ENCODE measurements at places on chromosomes 3 and 15.
A peak's percentile ranks its signal among the peaks of the same experiment; 100 is the strongest.

GRCh38 chr3:64541803-64542202 lies 146.0 kb downstream of the ADAMTS9 start:
- H3K27me3 ChIP-seq: no peaks in the 10 kb centered on the region
- H3K27ac ChIP-seq: no peak overlapping the region
- no peaks in the 10 kb centered on the region for H3K36me3 ChIP-seq
- peaks cover 21% of the 10 kb centered on the region for H3K4me1 ChIP-seq
- H3K4me3 ChIP-seq: no peak overlapping the region

DNA sequence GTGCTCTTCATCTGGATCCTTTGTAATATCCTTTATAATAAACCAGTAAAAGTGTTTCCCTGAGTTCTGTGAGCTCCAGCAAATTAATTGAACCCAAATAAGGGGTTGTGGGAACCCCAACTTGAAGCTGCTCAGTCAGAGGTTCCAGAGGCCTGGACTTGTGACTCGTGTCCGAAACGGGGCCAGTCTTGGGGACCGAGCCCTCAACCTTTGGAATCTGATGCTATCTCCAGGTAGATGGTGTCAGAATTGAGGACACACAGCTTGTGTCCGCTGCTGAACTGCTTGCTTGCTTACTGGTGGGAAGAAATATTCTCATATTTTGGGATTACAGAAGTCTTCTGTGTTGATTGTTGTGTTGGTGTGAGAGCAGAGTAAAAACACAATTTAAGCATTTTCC lies 39.7 kb upstream of the FLNB start:
- H3K27ac ChIP-seq: no peak overlapping the region
- H3K36me3 ChIP-seq: no peaks in the 10 kb centered on the region
- H3K4me3 ChIP-seq: no peak overlapping the region

GRCh38 chr3:167507954-167508353 lies 34.1 kb upstream of the SERPINI2 start:
- no peaks in the 10 kb centered on the region for H3K4me1 ChIP-seq
- H3K27ac ChIP-seq: no peak overlapping the region
- H3K36me3 ChIP-seq: no peaks in the 10 kb centered on the region
- no peak overlapping the region for H3K4me3 ChIP-seq

DNA sequence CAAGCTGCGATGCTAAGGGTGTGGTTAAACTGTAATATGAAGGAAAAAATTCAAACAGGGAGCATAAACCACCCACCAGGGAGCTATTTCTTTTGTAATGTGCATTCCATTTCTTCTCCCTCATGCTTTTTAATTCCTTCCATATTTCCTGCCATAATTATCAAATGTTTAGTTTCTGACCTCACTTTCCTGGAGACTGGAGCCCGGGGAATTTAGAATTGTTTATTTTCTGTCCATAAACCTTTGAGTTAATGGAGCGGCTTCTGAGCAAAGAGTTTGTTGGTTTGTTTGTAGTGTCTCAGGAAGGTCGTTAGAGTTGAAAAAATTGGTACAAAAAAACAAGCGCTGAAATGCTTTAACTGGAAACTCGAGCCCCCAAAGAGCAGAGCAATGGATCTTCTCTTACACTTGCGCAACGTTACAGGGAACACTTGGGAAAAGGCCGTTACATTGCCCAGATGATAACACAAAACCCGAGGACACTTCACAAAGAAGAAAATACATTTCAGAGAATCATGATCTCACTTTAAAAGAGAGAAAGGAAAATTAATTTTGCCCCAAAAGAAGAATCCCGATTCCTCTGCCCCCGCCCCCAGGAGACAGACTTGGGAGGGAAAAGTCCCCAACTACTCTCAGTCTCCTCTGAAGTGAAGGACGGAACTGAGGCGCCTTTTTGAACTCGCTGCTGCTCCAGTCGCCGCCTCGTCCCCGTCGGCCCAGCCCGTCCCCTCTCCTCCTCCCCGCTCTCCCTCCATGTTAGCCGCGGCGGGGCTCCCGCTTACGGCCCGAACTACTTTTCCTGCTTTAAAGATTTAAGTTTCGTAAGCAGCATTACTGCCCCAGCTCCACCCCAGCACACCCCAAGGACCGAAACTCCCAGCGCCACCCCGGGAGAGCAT lies 842 bp downstream of the FSTL1 start:
- peak overlapping the region; percentile 95 for H3K4me3 ChIP-seq
- no peaks in the 10 kb centered on the region for H3K27me3 ChIP-seq
- peaks cover 38% of the 10 kb centered on the region for H3K4me1 ChIP-seq
- H3K27ac ChIP-seq: peak overlapping the region; percentile 97

GRCh38 chr3:33869977-33870376 lies 71.5 kb downstream of the PDCD6IP start:
- DNase-seq: no peak
- H3K4me1 ChIP-seq: no peaks in the 10 kb centered on the region
- H3K27ac ChIP-seq: no peak overlapping the region
- H3K36me3 ChIP-seq: peaks cover 38% of the 10 kb centered on the region

DNA sequence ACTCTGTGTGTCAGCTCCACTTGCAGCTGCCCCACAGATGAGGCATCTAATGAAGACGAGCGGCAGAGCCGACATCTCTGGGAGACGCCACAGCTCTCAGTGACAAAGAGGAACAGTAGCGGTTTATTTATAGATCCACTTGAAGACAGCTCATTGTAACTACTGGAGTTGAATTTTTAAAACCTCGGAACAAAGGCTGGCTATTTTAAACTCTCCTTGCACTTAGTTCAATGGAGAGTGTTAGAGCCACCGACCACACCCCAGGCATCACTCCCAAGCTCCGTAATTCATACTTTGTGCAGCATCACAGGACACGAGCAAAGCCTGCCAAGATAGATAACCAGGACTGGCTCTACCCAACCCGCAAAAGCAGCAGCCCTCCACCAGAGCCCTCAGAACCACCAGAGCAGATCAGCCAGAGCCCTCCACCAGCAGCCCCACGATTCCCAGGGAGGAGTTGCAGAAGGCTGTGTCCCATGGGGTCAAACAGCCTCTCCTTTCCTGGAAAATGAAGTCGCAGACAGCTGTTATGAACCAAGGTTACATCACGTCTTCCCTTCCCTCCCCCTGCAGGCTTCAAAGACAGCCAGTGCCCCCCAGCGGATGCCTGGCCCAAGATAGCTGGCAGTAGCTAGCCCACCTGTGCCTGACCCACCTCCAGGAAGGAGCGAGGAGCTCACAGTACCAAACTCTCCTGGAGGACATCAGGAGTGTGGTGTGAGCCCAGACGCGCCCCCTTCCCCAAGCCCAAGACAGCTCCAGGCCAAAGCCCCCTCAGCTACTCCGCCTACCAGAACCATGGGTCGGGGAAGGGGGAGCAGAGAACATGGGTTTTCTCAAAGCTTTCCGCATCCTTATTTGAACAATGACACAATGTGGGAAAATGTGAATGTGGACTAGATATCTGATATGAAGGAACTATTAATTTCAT lies 45.7 kb downstream of the POC1A start:
- H3K27ac ChIP-seq: peak overlapping the region; percentile 17
- H3K4me3 ChIP-seq: no peak overlapping the region
- DNase-seq: no peak
- H3K36me3 ChIP-seq: no peaks in the 10 kb centered on the region
- peaks cover 34% of the 10 kb centered on the region for H3K4me1 ChIP-seq
- H3K27me3 ChIP-seq: no peaks in the 10 kb centered on the region

- H3K36me3 ChIP-seq: no peaks in the 10 kb centered on the region
- H3K27me3 ChIP-seq: no peaks in the 10 kb centered on the region
- no peak for DNase-seq
- H3K4me1 ChIP-seq: no peaks in the 10 kb centered on the region
Measured at GRCh38 chr3:70933105-70933810, 620.8 kb upstream of the MDFIC2 start.

DNA sequence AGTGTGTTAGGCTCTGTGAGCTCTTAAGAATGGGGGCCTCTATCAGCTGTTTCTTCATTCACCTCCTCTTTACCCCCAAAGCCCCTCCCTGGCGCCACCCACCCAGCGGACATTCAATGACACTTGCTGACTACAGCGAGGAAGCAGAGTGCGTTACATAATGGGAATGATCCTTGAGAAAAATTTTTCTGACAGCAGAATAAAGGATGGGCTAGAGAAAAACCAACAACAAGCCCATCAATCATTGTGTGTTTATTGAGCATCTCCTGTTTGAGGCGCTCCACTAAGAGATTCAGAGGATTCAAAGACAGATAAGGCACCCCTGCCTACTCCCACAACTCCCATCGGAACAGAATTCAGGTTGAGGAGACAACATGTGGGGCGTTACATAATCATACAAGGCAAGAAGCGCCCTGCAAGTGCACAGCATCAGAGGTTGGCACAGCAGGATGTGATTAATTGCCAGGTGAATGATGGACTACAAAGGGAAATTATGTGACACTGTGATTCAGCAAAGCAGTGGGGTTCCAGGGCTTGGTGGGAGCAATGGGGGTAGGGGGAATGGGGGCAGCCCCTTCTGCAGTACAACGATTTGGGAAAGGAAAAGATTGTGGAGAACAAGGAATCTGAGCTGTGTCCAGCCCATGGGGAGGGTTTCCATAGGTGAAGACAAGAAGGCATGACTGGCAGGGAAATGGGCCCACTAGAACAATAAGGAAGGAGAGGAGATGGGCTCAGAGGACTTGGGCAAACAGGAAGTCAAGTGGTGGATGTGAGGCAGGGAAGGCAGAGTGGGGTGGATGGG lies 141.3 kb upstream of the ATP2B2 start:
- H3K36me3 ChIP-seq: no peaks in the 10 kb centered on the region
- peaks cover 14% of the 10 kb centered on the region for H3K27me3 ChIP-seq
- no peak overlapping the region for H3K4me3 ChIP-seq
- H3K4me1 ChIP-seq: no peaks in the 10 kb centered on the region

GRCh38 chr3:186080849-186081438 lies 27.9 kb downstream of the ETV5 start:
- H3K36me3 ChIP-seq: peaks cover 4% of the 10 kb centered on the region
- H3K4me1 ChIP-seq: no peaks in the 10 kb centered on the region
- no peak overlapping the region for H3K27ac ChIP-seq
- no peaks in the 10 kb centered on the region for H3K27me3 ChIP-seq
- DNase-seq: no peak

GRCh38 chr3:4750306-4750968 lies 228.8 kb upstream of the BHLHE40 start:
- H3K27ac ChIP-seq: peak overlapping the region; percentile 82
- H3K4me1 ChIP-seq: peaks cover 40% of the 10 kb centered on the region
- no peaks in the 10 kb centered on the region for H3K36me3 ChIP-seq
- no peak overlapping the region for H3K4me3 ChIP-seq

DNA sequence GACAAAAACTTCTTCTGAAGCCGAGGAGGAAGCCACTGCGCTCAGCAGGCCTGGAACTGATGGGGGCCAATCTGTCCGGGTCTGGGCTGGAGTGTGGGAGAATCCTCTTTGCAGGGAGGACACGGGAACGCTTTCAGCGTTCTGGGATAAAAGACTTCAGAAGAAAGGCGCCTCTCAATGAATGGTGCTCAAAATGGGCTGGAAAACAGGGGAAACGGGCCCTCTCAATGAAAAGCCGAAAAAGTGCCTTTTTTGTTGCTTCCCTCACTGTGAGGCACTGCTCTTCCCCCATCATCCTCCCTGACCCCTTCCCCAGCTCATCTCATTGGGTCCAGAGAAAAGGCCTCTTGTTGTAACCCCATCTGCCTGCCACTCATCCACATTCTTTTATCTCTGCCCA lies 119.5 kb upstream of the LRIG1 start:
- no peaks in the 10 kb centered on the region for H3K27me3 ChIP-seq
- H3K4me3 ChIP-seq: no peak overlapping the region
- no peaks in the 10 kb centered on the region for H3K36me3 ChIP-seq
- no peak overlapping the region for H3K27ac ChIP-seq
- H3K4me1 ChIP-seq: peaks cover 12% of the 10 kb centered on the region

- H3K36me3 ChIP-seq: no peaks in the 10 kb centered on the region
- no peak overlapping the region for H3K4me3 ChIP-seq
- peak overlapping the region; percentile 84 for H3K27ac ChIP-seq
- DNase-seq: no peak
- peaks cover 64% of the 10 kb centered on the region for H3K4me1 ChIP-seq
Measured at GRCh38 chr15:48393645-48394506, 62.6 kb downstream of the DUT start.

DNA sequence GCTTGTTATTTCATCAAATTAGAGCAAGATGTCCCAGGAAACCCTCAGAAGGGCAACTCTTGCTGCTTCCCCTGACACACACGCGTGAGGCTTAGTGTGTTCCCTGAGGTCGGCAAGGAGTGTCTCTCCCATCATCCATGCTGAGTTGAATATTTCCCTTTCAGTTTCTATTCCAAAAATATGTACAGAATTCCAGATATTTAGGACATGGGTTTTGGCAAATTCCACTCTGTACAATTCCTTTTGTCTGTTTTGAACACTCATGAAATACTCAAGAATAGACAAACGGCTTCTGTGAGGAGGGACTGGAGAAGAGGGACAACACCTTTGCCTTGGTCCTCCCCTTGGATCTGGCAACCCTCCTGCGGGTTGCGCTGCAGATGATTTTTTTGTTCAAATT lies 138.0 kb downstream of the DUT start:
- H3K4me3 ChIP-seq: no peak overlapping the region
- no peaks in the 10 kb centered on the region for H3K27me3 ChIP-seq
- DNase-seq: no peak
- H3K4me1 ChIP-seq: no peaks in the 10 kb centered on the region

DNA sequence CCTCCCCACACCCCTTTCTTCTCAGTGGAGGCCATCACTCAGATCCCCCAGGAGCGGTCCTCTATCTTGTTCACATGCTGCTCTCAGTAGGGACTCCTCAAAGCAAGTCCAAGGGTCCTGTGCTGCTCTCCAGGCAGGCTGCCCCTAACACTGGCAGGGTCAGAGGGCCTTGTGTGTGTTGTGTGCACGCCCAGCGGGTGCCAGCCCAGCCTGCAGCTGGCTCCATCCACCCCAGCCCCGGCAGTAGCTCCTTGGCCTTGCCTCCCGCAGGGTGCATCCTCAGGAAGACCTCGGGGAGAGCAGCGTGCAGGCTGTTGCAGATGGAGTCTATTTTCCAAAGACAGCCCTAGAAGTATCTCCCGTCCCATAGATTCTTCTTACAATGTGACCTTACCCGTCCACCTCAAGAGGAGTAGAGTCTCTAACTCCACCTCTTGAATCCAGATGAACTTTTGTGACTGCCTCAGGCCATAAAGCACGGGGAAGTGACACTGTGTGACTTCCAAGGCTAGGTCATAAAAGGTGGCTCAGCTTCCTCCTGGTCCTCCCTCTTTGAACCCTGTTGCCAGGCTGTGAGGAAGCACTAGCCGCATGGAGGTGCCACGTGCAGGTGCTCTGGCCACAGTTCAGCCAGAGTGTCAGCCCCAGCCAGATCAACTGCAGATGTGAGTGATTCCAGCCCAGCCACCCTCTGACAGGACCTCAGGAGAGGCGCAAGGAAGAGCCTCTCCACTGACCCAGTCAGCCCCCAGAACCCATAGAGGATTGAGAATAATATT lies 531.6 kb downstream of the SHQ1 start:
- no peaks in the 10 kb centered on the region for H3K27me3 ChIP-seq
- no peak overlapping the region for H3K27ac ChIP-seq

GRCh38 chr3:45446706-45447105 lies 58.3 kb downstream of the LARS2 start:
- no peak overlapping the region for H3K4me3 ChIP-seq
- peaks cover 2% of the 10 kb centered on the region for H3K4me1 ChIP-seq
- no peak overlapping the region for H3K27ac ChIP-seq
- H3K36me3 ChIP-seq: peaks cover 6% of the 10 kb centered on the region

- H3K27ac ChIP-seq: no peak overlapping the region
- no peaks in the 10 kb centered on the region for H3K27me3 ChIP-seq
- H3K4me1 ChIP-seq: peaks cover 26% of the 10 kb centered on the region
- no peak for DNase-seq
Measured at GRCh38 chr3:32575451-32576113, 4.9 kb upstream of the DYNC1LI1 start.
